ENCODE measurements at places on chromosomes 6 and 20. TPM values are rescaled to one million over a fixed set of nuclear protein-coding genes. Genes with fewer than 3 reads are reported as not detected.

SEMG2 gene
- not detected for total RNA-seq

COQ3 gene
- 2.7 TPM for total RNA-seq

DST gene
- total RNA-seq = 59.4 TPM

ECHDC1 gene
- 57.2 TPM for total RNA-seq

RGS19 gene
- total RNA-seq = 7.9 TPM

NRSN1 gene
- total RNA-seq = not detected

ZNF831 gene
- total RNA-seq = not detected

SLC23A2 gene
- total RNA-seq = 9.1 TPM

TNNC2 gene
- total RNA-seq = 1.1 TPM

DTD1 gene
- 56.0 TPM for total RNA-seq

CST2 gene
- not detected for total RNA-seq

RNF217 gene
- total RNA-seq = 6.6 TPM

HMGCLL1 gene
- not detected for total RNA-seq

FOXQ1 gene
- total RNA-seq = not detected

PSORS1C2 gene
- total RNA-seq = not detected

BTN2A1 gene
- total RNA-seq = 7.9 TPM

GLP1R gene
- not detected for total RNA-seq

DPPA5 gene
- not detected for total RNA-seq

THBD gene
- 10.4 TPM for total RNA-seq

NOX3 gene
- not detected for total RNA-seq

NKAIN2 gene
- not detected for total RNA-seq

CD109 gene
- total RNA-seq = 16.6 TPM

PTCRA gene
- total RNA-seq = not detected

DACT2 gene
- total RNA-seq = 31.7 TPM

TBP gene
- total RNA-seq = 10.8 TPM

LRFN2 gene
- total RNA-seq = not detected

VWA7 gene
- not detected for total RNA-seq

NKAIN4 gene
- 0.17 TPM for total RNA-seq

SLCO4A1 gene
- 0.26 TPM for total RNA-seq

NMBR gene
- not detected for total RNA-seq

SPATS1 gene
- total RNA-seq = not detected

MAS1 gene
- not detected for total RNA-seq

C20orf202 gene
- total RNA-seq = 0.58 TPM

CFAP61 gene
- not detected for total RNA-seq

CD93 gene
- 4.9 TPM for total RNA-seq

ATP9A gene
- total RNA-seq = 12.8 TPM

SLC22A7 gene
- total RNA-seq = not detected

FBXL4 gene
- 13.1 TPM for total RNA-seq
